GM13977 (cell line): ENCODE measurements at places on chromosomes 13 and 19.
A peak's percentile ranks its signal among the peaks of the same experiment; 100 is the strongest.

DNA sequence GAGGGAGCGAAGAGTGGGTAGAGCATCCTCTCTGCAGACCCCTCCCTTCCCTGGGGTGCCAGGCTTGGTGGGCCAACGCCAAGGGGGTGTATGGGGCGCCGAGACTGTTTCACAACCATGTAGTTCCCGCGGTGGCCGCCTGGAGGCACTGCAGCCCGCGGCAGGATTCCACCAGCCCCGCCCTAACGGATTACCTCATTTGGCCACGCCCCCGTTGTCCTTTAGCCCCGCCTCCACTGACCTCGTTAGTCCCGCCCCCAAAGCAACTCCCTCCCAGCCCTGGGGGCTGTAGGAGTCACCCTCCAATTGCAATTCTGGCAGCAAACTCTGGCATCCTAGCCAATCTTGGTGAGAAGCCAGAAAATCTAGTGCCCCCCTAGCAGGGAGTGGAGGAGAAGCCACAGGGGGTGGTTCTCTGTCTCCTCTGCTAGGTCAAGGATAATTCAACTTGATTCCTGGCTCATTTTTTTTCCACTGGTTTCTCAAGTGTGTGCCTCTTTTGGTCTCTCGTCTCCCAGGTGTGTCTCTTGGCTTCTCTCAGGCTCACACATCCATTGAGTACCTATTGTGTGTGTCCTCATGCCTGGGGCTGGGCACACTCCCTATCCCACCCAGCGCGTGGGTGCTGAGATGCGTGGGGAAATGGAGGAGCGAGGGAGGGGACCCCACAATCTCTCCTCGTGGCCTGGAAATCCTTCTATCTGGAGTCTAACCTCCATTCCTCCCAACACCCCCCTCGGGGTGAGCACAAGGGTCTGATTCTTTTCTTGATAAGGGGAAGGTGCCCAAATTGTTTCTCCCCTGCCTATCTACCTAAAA lies 2.0 kb downstream of the OLFM2 start:
- DNase-seq = peak; percentile 91

GRCh38 chr19:4083677-4084546 lies 17.2 kb upstream of the ZBTB7A start:
- peak; percentile 72 for DNase-seq

DNA sequence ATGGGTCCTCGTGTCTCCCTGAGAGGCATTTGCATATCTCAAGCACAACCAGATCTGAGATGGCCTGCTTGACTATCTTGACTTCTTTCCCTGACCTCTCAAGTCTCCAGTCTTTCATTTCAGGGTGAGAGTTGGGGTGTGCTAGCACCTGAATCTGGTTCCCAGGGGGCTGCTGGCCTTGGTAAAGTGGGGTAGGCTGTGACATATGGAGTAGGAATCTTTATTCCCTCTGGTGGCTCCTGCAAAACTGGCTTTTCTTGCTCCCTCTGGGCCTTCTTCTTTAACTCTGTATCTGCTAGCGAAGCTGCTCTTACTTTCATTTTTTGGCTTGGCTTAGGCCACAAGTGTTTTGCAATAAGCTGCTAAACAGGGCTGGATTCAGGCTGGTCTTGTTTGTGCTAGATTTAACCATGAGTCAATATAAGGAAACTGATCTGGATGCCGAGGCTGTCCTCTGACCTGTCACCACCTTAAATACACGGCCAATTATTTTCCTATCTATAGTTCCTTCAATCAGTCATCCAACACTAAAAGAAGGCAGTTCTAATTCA lies 42.3 kb downstream of the ZNF493 start:
- DNase-seq = no peak

DNA sequence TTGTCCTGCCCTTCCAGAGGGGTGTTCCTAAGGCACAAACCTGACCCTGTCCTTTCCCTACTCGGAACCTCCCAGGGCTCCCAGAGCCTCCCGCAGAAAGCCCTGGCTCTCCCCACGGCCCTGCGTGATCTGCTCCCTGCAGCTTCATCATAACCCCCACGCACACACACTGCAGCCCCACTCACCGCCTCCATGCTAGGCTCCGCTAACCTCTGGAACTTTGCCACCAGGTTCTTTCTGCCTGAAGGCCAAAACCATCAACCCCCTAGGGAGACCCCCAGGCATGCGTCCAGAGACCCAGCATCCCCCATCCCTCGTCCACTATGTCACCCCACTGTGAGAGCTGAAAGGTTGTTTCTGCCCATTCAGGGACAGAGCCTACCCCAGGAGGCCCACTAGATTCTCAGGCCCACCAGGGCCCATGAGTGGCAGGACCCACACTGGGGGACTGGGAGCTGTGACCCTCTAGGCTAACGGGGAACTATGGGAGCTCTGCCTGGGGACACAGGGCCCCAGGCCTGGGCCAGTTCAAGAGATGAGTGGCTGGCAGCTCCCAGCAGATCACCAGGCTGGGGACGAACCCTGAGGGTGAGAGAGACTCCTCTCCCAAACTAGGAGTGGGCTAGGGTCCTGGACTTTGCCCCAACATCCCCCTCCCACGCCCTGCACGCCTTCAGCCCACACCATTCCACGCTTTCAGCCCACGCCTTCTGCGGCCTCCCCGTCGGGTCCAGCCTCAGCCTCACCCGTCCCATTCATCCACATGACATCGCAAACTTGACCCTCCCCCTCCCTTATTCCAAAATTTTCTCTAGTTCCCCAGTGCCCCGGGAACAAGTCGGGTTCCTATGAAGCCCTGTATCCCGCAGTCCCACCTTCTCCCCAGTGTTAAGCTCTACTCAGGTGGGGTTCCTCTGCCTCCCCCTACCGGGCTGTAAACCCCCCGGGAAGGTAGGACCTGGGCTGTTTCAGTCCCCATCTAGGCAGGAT lies 33.2 kb upstream of the PNMA8B start:
- DNase-seq = no peak

- no peak for DNase-seq
These were observed 29.5 kb downstream of the CRTC1 start for GRCh38 chr19:18712981-18713380.

DNA sequence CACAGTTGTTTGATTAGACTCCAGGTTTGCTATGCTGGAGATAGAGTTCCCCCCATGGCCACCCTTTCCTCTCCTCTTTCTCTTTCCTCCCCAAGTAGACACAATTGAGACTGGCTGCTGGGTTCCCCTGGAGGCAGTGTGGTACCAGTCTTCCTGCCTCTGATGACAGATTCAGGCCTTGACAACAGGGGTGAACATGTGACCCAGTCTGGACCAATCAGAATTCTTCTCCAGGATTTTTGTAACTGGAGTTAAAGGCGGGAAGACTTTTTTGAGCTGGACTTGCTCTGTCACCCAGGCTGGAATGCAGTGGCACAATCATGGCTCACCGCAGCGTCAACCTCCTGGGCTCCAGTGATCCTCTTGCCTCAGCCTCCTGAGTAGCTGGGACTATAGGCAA lies 48.7 kb downstream of the CCNE1 start:
- no peak for DNase-seq

DNA sequence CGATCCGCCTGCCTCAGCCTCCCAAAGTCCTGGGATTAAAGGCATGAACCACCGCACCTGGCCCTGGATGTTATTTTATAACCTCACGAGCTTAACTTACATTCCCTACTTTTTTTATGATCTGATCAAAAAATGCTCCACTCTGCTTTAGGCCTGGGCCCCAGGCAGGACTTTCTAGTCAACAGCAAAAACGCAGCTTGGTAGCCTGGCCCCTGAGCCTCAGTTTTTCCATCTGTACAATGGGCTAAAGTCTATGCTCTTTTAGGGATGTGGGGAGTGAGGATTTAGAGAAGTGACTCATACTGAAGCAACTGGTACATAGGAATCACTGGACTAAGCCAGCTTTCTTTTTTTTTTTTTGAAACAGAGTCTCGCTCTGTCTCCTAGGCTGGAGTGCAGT lies 11.9 kb upstream of the PIK3R2 start:
- no peak for DNase-seq
